ENCODE measurements at places on chromosomes 11 and 22. TPM values are rescaled to one million over a fixed set of nuclear protein-coding genes. Genes with fewer than 3 reads are reported as not detected.

Gene APOL4
- total RNA-seq, result 5.0 TPM

Gene NLRP6
- total RNA-seq, result 0.11 TPM

Gene SYT7
- total RNA-seq, result 23.7 TPM

Gene ART1
- 2.3 TPM for total RNA-seq

Gene MEI1
- not detected for total RNA-seq

Gene ACR
- 0.43 TPM for total RNA-seq

Gene DCDC1
- total RNA-seq, result 0.11 TPM

Gene GRAP2
- 1.6 TPM for total RNA-seq

Gene ELFN2
- total RNA-seq, result 0.19 TPM

All from Right ventricle myocardium superior (tissue), 1 donor.